ENCODE measurements at places on chromosomes 7 and 10.

DNA sequence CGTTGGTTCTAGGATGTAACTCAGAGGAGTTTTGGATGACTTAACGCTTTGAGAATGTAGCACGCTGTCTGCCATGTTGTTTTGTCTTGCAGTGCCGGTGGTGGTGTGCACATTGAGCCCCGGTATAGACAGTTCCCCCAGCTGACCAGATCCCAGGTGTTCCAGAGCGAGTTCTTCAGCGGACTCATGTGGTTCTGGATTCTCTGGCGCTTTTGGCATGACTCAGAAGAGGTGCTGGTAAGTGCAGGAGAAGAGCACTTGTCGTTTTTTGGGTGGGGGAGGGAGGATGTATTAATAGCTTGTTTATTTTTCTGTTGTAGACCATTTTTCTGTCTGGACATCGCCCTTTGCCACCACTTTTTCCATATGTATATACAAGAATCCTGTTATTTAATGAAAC is 6.3 kb downstream of the NDUFB2 start:
- no peak for DNase-seq

GRCh38 chr7:119065966-119066365 is 841.5 kb downstream of the ANKRD7 start:
- no peak for DNase-seq

- DNase-seq = no peak
These were observed 96.4 kb downstream of the CARD11 start for GRCh38 chr7:2947058-2947780.

GRCh38 chr10:4607681-4608080 is 218.3 kb upstream of the AKR1E2 start:
- no peak for DNase-seq

- DNase-seq = no peak
These were observed 38.0 kb downstream of the PSAP start for GRCh38 chr10:71812913-71813590.

DNA sequence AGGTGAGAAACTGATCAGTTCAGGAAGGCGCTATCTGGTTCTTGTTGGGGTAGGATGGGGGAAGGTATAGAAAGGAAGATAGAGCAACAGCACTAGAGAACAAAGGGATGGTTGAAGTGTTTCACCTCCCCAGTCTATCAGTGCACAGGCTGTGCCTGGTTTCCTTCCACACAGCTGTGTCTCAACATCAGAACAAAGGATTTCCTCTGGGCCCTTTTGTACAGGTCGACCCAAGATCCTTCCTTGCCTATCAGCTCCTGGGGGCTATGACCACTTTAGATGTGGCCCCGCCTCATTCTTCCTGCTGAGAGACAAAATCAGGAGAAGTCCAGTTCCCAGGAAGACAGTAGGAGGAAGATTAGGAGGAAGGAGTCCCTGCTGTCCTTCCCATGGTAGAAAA is 65.6 kb downstream of the NAMPT start:
- DNase-seq = no peak

DNA sequence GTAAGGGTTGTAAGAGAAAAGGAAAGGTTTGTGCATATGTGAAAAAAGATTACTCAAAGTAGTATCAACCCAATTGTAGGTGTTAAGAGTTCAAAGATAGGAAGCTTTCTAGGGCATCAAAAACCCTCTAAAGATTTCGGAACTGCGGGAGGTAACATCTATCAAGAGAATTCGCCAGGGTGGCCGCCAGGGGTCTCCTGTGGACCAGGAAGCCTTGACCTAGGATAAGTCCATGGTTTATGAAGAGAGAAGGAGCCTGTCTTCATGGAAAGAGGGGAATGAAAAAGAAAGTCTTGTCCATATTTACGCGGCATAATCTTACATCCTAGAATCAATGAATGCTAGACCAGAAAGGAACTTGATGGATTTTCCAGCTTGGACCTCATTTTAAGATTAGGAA is 140.7 kb upstream of the CALCR start:
- peak; percentile 33 for DNase-seq

GRCh38 chr10:85557706-85558105 is 808.9 kb downstream of the GRID1 start:
- DNase-seq = no peak

GRCh38 chr10:49187950-49188761 is at the start of gene TMEM273:
TMEM273 (minus strand) TSS chr10:49188391; CDS start chr10:49188336, 55 bp downstream.
- no peak for DNase-seq

GRCh38 chr7:101308245-101309085 is 13.1 kb downstream of the IFT22 start:
- peak; percentile 83 for DNase-seq

GRCh38 chr10:62692085-62692484 is 112.4 kb upstream of the ADO start:
- no peak for DNase-seq

DNA sequence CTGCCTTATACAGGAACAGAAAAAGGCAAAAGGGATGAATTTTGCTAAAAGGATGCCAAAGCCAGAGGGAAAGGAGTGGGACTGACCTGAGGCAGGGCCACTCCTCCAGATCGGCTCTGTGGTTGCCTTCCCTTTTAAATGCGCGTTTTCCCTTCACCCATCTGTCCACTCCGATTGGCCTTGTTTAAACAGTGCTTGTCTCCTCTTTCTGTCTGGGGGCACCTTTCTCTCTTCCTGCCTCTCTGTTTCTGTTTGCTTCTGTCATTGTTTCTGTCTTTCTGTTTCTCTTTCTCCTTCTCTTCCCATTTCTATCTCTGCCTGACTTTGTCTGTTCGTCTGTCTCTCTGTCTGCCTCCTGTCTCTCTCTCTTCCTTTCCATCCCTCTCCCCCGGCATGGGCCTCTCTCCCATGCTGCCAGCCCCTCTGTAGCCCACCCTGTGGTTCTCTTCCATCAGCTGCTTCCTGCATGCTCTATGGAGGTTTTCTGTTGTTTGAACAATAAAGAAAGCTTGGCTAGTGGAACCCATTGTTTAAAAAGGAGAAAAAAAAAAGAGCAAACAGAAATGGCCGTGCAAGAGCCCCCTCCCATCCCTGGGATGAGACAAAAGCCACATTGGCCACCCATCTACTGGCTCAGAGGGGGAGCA is 29.5 kb upstream of the HSPB1 start:
- no peak for DNase-seq

All from RWPE1 (cell line).